ENCODE measurements at places on chromosomes 3 and 15.

GRCh38 chr3:17579289-17580031 is 163.0 kb downstream of the TBC1D5 start:
- DNase-seq = peak; percentile 45

GRCh38 chr3:14170531-14171159 is 7.8 kb downstream of the XPC start:
- DNase-seq = peak; percentile 65

DNA sequence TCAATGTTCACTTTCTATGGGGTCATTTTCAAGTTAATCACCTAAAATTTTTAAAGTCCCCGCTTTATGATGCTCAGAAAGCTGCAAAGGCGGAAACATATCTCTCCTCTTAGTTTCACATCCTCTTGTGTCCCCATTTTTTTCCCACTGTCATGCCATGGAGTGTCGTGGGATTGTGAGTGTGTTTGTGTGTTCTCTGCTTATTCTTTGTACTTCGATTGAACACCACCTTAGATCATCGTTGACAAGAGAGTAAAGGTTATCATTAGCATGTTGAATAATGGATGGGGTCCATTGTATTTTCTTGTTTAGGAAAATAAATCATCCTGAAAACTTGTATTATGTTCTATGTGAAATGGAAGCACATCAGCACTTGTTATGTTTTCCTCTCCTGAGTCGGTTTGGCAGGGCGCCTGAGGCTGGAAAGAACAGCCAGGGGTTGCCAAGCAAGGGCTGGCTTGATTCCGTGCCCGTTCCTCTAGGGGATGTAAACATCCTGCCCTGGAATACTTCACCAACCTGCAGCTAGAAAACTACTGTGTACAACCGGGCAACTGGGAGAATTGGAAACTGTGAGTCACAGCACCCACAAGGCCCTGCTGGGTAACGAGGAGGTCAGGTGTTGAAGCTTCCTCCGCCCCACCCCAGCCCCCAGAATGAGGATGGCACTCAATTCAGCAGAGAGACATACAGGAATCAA is 67.2 kb downstream of the EIF4E3 start:
- peak; percentile 56 for DNase-seq

- peak; percentile 64 for DNase-seq
These were observed 41.7 kb upstream of the C3orf80 start for GRCh38 chr3:160183345-160184076.

GRCh38 chr3:87132801-87133200 is 94.3 kb upstream of the CHMP2B start:
- peak; percentile 17 for DNase-seq

GRCh38 chr3:141388823-141389621 is 20.7 kb downstream of the ZBTB38 start:
- DNase-seq = peak; percentile 57

GRCh38 chr3:157499342-157499963 is 3.8 kb downstream of the VEPH1 start:
- DNase-seq = peak; percentile 44

GRCh38 chr15:52334491-52335160 is 39.0 kb upstream of the MYO5C start:
- no peak for DNase-seq

- DNase-seq = no peak
These were observed 345.8 kb upstream of the ROBO2 start for GRCh38 chr3:76694063-76694462.

DNA sequence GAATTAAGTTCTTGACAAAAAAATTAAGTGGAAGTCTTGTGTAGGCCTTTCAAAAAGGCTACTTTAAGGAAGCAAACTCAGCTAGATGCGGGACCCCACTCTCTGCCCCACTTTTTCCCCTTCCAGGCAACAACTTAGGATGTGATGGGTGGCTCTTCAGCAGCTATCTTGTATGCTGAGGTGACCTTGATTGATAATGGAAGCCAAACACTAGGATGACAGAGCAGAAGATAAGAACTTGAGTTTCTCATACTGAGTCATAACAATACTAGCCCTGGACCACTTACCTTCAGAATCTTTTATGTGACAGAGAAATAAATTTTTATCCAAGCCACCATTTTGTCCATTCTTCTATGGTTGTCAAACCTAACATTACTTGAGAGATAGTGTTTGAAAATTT is 16.1 kb downstream of the PDCD10 start:
- no peak for DNase-seq

DNA sequence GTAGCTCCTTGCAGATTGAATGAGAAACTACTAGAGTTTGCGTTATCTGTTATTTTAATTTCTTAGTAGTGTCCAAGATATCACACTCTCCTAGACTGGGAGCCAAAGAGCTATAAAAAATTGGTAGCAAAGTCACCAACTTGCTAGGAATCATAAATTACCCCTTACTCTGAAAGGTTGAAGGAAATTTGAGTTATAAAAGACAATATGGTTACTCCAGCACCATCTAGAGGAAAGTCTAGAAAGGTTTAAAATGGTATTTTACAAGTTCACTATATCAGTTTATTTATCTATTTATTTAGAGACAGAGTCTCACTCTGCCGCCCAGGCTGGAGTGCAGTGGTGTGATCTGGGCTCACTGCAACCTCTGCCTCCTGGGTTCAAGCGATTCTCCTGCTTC is 121.6 kb downstream of the RBPMS2 start:
- peak; percentile 52 for DNase-seq

- peak; percentile 86 for DNase-seq
These were observed 3.8 kb downstream of the PKM start for GRCh38 chr15:72227192-72227586.

DNA sequence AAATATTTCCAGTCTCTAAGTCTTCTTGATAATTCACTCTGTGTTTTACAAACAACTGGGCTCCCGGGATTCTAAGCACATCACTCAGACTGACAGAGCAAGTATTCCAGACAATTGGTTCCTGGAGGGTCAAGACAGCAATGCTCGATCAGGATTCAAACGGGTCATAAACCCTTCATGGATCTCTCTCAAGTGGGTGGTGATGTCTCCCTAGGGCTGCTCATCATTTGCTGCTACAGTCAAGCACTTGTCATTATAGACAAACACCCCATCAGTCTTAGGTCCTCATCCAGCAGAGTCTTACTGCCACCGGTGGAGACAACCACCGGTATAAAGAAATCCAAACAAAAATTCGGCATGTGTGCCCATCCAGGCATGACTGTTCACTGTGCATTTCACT is 921.1 kb downstream of the FHIT start:
- no peak for DNase-seq

- peak; percentile 75 for DNase-seq
These were observed at the start of gene CCDC71 for GRCh38 chr3:49165771-49166751. CCDC71 (minus strand) TSS chr3:49166331; CDS start chr3:49164208, 2,123 bp downstream.

DNA sequence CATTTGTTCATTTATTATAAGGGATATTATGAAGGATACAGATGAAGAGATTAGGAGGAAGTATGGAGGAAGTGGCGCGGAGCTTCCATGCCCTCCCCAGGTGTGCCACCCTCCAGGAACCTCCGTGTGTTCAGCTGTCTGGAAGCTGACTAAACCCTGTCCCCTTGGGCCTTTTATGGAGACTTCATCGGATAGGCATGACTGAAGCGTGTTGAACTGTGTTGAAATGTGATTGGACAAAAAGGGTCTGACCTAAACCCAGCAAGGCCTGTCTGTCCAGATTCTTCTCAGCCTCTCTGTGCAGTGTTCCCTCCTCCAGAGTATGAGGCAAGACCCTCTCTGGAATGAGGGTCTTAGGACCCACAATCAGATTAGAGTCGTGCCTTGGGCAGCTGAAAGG is 31.7 kb downstream of the HACD3 start:
- DNase-seq = no peak

GRCh38 chr15:96064351-96064756 is 266.1 kb upstream of the NR2F2 start:
- peak; percentile 56 for DNase-seq

- peak; percentile 68 for DNase-seq
These were observed 181.5 kb upstream of the LMCD1 start for GRCh38 chr3:8319935-8320634.

DNA sequence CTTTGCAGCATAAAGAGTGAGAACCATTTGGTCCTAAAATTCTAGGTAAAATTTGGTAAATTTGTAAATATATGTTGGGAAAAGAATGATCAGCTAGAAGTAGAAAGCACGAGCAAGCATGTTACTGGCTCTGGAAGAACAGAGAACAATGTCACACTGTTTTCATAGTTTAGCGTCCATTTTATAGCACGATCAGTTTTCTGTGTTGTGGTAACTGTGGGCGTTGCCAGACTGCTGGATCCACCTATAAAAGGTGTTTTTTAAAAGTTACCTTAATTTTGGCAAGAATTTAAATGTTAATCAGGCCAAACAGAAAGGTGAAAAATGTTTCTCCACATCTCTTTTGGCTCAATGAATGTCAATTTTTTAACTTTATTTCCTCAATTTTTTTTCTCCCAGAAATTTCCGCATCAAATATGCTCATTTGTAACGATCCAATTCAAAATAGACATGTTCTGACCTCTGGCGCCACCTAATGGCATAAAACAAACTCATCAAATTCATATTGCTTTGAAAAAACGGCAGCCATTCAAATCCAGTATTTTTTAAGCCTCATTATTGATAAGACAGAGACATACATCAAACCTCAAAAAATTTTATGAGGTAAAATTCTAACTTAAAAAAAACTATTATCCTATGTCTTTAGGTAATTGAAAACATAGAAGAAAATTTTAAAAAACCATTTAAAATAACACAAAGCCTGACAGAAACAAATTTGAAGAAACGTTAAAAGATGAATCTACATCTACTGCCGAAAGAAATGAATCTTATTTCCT is 5.5 kb upstream of the GP5 start:
- peak; percentile 75 for DNase-seq

DNA sequence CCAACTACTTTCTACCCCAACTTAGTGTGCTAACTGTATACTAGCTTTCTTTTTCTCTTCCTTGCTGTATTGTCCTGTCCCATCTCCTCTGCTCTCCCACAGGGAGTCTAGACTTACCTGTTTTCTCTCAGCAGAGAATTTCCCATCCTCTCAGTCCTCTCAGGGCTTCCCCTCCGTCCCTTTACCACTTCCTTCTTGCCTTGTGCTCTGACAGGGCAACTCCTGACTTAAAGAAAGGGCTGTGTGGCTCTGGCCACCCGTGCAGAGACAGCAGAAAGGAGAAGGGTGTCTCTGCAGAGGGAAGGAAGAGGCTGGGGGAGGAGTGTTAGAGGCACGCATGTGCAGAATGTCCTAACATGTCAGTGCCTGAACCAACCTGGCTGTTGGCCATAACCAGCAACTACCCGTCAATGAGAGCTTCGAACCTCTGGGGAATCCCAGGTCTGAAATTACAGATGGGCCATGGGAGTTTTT is at the start of gene GCSAM:
GCSAM (minus strand) TSS at position 274 of the 474 bp plus-strand sequence; CDS start at position 146, 128 bp downstream.
- no peak for DNase-seq

GRCh38 chr15:65204236-65204930 is 6.9 kb downstream of the CILP start:
- DNase-seq = no peak

GRCh38 chr15:65949491-65949890 is 80.2 kb downstream of the RAB11A start:
- no peak for DNase-seq

GRCh38 chr15:66723826-66724731 is 22.0 kb downstream of the SMAD6 start:
- no peak for DNase-seq

- DNase-seq = no peak
These were observed 69.7 kb downstream of the MB21D2 start for GRCh38 chr3:192847941-192848340.

DNA sequence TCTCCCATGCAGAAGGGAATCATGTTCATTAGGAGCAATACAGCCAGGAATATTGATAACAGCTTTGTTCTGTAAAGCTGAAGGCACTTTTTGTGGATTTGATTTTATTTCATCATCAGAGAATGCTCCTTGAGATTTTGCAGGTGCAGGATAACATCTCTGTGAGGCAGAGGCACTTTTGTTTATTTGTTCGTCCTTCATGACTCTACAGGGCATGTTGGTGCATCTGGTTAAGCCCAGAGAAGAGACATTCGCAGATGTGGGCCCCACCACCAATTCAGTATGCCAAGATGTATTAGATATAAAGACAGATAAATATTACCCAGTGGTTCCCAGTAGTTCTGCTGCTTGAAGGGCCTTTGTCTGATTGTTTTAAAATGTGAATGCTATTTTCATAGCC is 368.1 kb upstream of the SEMA6D start:
- DNase-seq = no peak

GRCh38 chr15:57704441-57704840 is 2.1 kb upstream of the POLR2M start:
- no peak for DNase-seq

GRCh38 chr3:151209654-151210053 is 6.6 kb upstream of the GPR171 start:
- DNase-seq = no peak

DNA sequence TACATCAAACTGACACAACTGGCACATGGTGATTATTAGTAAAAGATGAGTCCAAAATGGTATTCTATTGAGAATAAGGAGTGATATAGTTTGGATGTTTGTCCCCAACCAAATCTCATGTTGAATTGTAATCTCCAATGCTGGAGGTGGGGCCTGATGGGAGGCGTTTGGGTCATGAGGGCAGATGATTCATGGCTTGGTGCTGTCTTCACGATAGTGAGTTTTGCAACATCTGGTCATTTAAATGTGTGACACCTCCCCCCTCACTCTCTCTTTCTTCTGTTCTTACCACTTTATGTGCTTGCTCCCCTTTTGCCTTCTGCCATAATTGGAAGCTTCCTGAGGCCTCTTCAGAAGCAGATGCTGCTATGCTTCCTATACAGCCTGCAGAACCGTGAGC is 90.6 kb downstream of the RSL24D1 start:
- DNase-seq = no peak

DNA sequence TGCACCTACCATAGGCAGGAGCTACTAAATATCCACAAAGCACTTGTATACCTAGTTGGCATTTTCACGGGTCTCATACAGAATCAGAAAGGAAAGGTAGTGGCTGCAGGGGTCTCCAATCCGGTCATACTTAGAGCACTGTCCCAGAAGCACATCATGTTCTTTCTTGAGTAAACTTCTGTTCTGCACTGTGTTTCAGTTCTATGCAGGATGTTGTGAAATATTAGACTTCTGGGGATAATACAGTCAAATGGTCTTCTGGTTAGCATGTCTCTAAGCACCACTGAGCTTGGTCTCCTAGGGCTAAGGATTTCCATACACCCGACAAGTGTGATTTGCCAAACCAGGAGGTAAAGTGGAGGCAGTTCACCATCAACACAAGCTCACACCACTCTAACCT is 27.9 kb downstream of the MINDY4B start:
- DNase-seq = peak; percentile 18

GRCh38 chr15:28993720-28994053 is 107.9 kb downstream of the APBA2 start:
- no peak for DNase-seq

- DNase-seq = no peak
These were observed 118.3 kb upstream of the TRIM42 start for GRCh38 chr3:140559546-140559945.

DNA sequence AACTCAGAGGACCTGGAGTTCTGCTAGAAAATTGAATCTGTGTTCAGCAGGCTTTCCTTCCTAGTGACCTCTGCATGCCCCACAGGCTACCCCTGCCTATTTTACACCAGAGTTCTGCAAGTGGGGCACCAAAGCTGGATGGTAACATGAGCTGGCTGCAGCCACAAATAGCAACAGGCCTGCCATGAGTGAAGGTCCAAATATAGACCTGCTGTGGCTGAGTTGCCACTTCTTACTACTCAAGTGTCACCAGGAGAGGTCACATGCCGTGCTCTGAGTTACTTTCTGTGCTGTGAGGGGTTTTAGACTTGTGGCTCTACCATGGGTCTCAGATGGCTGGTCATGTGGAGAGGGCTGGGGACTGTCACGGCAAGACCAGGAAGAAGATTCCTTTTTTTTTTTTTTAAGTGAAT is at the start of gene FSD2:
FSD2 (minus strand) TSS at position 76 of the 413 bp plus-strand sequence. CDS start 18,679 bp downstream, outside the sequence.
- no peak for DNase-seq
